Neural progenitor cell (in vitro differentiated cells): ENCODE measurements at places on chromosomes 13 and 19.
A peak's percentile ranks its signal among the peaks of the same experiment; 100 is the strongest.

GRCh38 chr13:20550799-20551198 lies 16.2 kb upstream of the IFT88 start:
- no peak for DNase-seq

- no peak for DNase-seq
Measured at GRCh38 chr13:64817691-64818090, 2412.4 kb downstream of the PCDH9 start.

- peak; percentile 97 for DNase-seq
Measured at GRCh38 chr19:40403262-40403984, 9.8 kb downstream of the PRX start.

DNA sequence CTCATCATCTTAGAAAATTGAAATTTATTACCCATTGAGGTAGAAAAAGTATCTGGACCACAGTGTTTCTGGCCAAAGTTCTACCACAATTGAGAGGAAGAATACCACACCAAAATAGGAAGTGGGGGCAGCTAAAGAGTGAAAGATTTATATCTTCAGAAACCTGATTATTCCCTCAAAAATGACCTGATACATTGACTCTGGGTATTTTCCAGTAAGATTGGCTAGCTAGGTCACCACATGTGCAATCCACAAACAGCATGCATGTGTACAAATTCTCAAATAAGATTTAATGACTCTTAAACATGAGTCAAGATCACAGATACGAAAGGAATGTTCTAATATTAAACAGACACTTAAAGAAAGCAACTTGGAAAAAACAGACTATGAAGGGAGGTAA lies 1516.2 kb upstream of the PCDH20 start:
- DNase-seq, result no peak

DNA sequence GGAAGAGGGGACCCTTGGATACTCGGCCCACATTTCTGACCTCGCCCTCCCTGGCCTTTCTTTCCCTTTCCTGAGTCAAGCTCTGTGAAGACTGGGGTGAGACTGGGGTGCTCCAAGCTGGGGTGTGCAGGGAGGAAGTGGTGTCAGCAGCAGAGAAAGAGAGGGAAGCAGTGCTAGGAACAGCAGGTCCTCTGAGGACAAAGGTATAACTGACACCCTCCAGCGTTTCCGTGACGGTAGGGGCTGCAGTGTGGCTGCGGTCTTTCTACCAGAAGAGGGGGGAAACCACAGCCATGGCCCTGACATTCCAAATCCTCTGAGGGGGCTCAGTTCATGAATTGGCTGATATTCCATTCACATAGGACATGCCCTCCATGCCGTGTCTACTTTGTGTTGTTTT lies 1.1 kb downstream of the KIR3DL2 start:
- no peak for DNase-seq

- no peak for DNase-seq
Measured at GRCh38 chr19:7856109-7856591, 18.0 kb downstream of the PRR36 start.
